ENCODE measurements at places on chromosomes 7 and 10. TPM values are rescaled to one million over a fixed set of nuclear protein-coding genes. Genes with fewer than 3 reads are reported as not detected.

Gene OR2A7
- total RNA-seq = 0.32 TPM

Gene PVRIG
- not detected for total RNA-seq

Gene GRID1
- under 0.01 TPM for total RNA-seq

Gene PRSS1
- total RNA-seq = not detected

GRCh38 chr10:14971867-14972448 is 12.8 kb downstream of the MEIG1 start:
- peak; percentile 34 for DNase-seq

Gene WEE2
- 0.32 TPM for total RNA-seq

GRCh38 chr7:150322833-150323681 is at the start of the genes ACTR3C and LRRC61:
Gene ACTR3C (minus strand): TSS chr7:150323545. CDS start chr7:150295296, 28,249 bp downstream.
Gene LRRC61 (plus strand): TSS chr7:150323355. CDS start chr7:150336862, 13,507 bp downstream.
- no peak for DNase-seq

GRCh38 chr10:30378201-30378995 is 29.3 kb upstream of the MTPAP start:
- DNase-seq = no peak

GRCh38 chr10:127168261-127168660 is 28.1 kb downstream of the INSYN2A start:
- DNase-seq = no peak

Gene SUV39H2
- total RNA-seq = 27.2 TPM

- no peak for DNase-seq
Observed at GRCh38 chr7:71615017-71615416, 483.1 kb downstream of the GALNT17 start.

GRCh38 chr10:59655309-59655708 is 54.3 kb downstream of the SLC16A9 start:
- no peak for DNase-seq

Gene TACR2
- total RNA-seq = under 0.01 TPM

GRCh38 chr7:2687881-2688318 is at the start of gene AMZ1:
Gene AMZ1 (plus strand): TSS chr7:2688202. CDS start chr7:2700452, 12,250 bp downstream.
- no peak for DNase-seq

GRCh38 chr10:12186323-12186722 is 9.4 kb downstream of the NUDT5 start:
- no peak for DNase-seq

Gene GALNT17
- not detected for total RNA-seq
